ENCODE measurements at places on chromosomes 2 and 18.

- DNase-seq, result no peak
Measured at GRCh38 chr2:105450471-105450870, 51.6 kb upstream of the FHL2 start.

DNA sequence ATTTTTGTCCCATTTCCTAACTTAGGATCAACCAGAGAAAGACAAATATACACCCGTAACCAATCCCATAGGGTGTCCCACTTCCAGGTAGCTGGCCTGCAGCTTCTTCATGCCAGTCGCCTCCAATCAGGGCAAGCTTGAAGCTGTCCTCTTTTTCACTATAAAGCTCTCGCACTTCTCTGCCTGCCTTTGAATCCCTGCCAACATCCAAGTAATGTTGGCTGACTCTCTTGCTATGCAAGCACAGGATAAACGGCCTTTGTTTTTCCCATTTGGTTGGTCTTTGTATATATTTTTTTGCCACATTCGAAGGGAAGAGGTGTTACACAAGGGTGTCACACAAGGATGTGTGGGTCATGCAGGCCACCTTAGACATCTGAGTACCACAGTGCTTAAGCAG, 388.8 kb downstream of the CBLN2 start:
- no peak for DNase-seq

DNA sequence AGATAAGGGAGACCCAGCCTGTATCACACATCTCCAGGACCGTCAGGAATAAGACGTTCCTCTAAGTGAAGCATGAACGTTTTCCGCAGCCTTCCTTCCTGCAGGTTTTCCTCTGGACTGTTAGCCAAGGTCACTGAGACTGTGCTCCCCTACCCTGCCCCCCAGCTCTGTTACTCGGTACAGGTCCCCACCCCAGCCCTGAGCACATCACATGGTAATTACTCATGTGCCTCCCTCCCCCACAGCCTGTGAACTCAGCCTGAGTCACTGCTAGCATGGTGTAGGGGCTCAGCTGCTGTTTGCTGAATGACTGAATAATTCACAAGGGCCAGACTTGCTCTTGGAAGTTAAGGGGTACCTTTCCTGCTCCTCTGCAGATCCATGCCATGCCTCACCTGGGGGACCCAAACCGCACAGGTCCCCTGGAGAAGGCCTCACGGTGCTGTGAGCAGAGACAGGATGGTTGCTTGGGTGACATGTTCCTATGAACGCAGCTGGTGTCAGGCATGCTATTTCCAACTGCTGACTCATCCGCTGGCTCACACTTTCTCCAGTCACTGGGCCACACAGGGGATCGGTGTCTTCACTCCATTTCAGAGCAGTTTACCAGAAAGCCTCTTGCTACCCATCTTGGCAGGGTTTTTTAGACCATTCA, 88.2 kb downstream of the PLB1 start:
- no peak for DNase-seq

GRCh38 chr2:168796090-168796577, 6.3 kb upstream of the NOSTRIN start:
- DNase-seq, result no peak

DNA sequence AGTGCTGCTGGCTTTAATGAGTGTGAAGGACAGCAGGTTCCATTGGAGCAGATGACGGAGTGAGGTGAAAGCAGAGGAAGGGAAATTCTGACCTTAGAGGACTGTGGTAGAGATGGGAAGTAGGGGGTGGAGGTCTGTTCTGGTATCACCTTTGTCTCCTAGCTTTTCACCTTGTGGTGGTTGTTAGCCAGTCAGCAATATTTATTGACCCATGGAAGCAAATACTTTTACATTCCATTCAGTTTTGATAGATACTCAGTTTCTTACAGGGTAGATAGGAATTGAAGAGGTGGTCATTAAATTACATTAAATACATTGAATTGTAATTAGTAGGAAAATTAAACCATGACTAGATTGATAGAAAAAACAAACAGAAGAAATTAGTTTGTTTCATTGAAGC, 180.1 kb downstream of the DIS3L2 start:
- no peak for DNase-seq

DNA sequence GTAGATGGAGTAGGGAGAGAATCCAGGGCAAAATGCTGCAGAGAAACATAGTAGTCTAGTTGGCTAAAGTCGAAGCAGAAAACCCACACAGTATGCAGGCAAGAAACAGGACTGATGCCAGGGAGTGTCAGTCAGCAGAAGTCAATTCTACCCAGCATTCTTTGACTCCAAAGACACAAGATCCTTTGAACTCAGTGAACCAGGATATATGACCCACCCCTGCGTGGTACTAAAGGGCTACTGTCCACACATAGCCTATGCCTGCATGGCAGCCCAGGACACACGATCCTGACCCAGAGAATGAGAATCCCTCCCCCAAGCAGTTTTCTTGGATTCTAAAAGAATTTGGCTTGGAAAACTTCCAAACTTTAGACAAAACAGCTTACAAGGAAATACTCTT, 42.5 kb downstream of the ALK start:
- DNase-seq, result no peak

GRCh38 chr2:106963156-106963555, 77.2 kb upstream of the ST6GAL2 start:
- DNase-seq, result no peak

GRCh38 chr2:145025382-145025781, 505.5 kb upstream of the ZEB2 start:
- DNase-seq, result no peak

GRCh38 chr2:134310107-134311079, 56.5 kb downstream of the MGAT5 start:
- no peak for DNase-seq

DNA sequence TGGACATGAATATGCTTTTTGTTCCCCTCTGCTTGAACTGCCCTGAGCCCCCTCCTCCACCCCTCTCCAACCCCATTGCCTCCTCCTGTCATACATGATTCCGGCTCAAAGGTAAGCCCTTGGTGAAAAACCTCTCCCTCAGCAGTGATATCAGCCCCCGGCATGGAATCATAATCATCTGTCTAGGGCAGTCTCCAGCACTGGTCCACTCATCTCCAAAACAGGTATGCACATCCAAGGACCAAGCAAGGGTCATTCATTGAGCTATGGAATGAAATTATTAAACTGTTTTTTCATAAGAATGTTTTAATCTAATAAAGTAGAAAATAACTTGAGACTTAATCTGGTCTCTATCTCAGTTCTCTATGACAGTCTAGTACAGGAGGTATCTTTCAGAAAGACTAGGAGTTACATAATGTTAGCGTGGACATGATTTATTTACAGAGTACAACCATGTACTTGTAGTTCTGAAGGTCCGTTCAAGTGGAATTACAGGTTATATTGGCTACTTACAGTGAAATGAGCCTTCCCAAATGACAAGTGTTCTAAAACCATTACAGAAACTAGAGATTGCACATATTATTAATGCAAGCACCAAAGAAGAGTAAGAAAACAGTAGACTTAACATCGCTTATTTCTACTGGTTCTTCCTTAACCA, 75.2 kb downstream of the ACVR1 start:
- no peak for DNase-seq

DNA sequence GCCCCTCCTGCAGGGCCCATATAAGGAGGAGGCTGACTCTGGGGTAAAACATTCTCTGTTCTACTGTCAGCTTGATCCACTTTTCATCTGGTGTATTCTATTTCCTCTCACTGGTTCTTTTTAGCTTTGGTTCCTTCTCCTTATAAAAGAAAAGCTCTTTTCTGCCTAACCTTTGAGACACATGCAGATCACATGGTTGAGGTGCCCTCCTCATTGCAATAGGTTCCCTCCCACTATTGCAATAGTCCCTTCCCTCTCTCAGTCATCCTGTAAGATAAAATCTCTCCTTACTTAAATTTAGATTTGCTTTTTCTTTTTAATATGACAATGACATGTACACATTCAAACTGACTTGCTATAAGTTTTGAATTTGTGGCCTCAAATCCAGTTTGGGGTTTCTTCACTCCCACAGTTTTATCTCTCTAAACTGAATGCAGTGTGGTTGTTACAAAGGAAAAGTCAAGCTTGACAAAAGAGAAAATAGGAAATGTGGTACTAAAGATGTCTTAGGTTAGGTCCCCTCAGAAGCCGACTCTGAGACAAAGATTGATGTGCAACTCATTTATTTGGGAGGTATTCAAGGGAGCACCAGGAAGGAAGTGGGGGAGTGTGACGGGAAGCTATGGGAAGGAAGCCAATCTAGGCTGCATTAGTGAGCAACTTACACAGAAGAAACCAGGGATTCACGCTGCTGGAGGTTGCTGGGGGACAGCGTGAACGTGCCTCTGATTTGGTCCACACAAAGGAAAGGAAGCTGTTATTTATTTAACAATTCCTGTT, 127.6 kb upstream of the LINC00305 start:
- DNase-seq, result no peak

- no peak for DNase-seq
Measured at GRCh38 chr18:48952287-48953103, 1.7 kb upstream of the SMAD7 start.

GRCh38 chr18:45666006-45666405, 50.7 kb downstream of the SLC14A2 start:
- DNase-seq, result no peak

GRCh38 chr2:162365392-162365791, 21.5 kb downstream of the GCA start:
- no peak for DNase-seq

DNA sequence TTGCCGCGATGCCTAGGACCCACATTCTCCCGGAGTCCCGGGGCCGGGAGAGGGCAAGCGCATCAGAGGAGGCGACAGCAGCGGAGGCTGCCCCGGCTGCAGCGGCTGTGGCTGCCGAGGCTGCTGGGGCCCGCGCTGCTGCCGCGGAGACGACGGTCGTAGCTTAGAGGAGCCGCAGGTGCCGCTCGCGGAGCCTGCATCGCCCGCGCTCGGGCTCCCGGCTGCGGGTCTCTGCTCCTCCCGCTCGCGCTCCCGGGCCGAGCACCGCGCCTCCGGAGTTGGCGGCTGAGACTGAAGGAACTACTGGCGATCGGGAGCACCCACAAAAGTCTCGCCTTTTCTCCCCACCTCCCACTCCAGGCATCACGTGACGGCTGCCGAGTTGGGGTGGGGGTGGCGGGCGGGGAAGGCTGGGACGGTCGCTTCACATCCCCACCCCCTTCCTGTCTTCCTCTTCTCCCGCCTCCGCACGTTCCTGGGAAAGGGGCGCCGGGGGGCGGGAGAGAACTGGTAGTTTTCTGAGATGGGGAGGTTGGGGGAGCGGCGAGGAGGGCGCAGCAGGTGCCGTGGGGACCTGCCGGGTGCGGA, at the start of gene LYPD1:
TSS of gene LYPD1 (minus strand) at position 298 of the 588 bp plus-strand sequence. CDS start at position 25, 273 bp downstream.
- no peak for DNase-seq

- DNase-seq, result no peak
Measured at GRCh38 chr18:6714010-6714409, 15.5 kb upstream of the ARHGAP28 start.

DNA sequence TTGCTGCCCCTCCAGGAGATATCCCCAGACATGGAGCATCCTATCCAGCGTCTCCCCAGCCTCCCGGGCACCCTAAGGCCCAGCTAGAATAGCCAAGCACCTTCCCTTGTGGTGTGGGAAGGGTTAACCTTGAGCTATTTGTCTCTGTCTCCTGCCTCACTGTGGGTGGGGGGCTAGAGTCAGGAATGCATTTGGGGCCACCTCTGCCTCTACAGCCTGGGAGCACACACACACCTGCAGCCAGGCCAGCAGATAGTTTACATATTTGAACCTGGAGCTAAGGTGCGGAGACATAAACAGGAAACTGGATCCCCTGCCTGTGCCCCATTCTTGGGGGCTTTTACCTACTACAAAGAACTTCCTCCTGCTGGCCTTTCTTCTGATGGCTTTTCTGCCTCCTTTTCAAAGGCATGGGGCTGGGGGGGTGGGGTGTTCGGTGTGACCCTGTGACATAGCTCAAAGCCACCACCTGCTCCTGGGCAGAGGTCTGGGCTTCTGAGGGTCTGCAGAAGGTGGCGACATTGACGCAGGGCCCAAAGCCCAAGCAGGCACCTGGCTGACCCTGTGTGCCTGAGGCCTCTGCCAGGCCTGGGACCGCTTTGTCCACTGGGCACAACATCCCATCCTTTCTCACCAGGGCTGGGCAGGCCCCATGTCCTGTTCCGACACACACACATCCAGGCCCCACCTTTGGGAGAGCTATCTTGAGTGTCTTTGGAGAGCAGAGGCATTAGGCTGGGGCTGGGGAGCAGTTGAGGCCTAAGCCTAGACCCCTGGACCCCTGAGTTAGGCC, 34.2 kb downstream of the EMX1 start:
- DNase-seq, result peak; percentile 76

DNA sequence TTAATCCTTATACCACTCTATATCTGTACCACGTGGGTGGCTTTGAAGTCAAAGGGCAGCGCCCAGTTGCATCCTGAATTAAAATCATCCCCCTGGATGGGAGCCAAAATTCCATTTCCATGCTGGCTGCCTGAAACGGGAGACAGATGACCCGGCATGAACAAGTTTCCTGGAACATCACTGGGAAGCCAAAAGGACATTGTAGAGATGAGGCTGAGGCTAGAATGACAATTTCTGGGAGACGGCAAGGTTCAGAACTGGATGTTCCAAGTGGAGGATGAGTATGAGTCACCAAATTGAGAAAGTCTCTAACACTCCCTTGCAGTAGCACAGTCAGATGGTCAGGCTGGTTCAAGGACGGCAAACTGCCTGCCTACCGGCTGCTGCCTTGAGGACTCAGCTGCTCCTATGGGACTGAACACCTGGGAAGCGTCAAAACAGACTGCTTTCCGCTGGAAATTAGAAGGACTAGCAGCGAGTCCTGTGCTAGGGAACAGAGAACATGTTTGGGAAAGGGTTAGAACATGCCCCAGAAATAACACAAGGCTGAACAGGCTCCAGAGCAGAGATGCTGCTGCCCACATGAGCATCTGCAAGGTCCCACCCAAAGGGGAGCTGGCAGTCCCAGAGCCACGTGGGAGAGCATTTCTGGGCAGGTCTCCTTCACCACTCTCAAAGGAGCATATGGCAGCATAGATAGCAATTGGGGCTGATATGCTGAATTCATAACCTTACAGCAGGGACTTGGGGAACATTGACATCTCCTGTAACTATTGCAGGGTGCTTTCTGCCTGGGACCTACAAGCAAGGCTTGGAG, 32.0 kb downstream of the YPEL5 start:
- no peak for DNase-seq

- no peak for DNase-seq
Measured at GRCh38 chr2:63872571-63873328, 31.1 kb downstream of the UGP2 start.

DNA sequence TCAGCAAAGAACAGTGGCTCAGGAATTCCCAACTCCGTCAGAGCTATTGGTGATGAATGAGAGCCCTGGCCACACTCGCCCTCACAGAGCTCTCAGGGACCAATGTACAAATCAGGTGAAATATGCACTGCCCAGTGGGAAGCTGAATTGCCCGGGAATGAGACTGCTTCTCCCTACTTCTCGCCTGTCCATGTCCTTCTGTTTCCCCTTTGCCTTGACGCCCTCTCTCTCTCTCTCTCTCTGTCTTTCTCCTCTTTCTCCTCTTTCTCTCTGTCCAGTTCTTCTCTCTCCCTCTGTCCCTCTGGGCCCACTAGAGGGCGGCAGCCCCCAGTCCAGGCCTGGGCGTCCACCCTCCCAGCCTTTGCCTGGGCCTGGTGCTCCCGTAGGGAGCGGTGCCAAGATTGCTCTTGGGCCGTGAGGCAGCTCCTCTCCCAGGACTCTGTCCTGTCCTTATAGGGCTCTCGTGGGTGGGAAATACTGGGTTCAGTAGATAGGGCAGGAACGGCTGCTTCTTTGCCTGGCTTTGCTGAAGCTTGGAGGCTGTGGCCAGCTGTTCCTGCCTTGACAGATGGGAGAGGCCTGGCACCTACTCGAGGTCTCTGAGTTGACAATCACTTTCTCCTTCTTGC, 28.4 kb upstream of the PUM2 start:
- DNase-seq, result peak; percentile 41

- DNase-seq, result no peak
Measured at GRCh38 chr18:74715865-74716712, 118.4 kb downstream of the ZNF407 start.

- no peak for DNase-seq
Measured at GRCh38 chr18:10036479-10036878, 122.7 kb downstream of the VAPA start.
